ENCODE measurements at places on chromosomes 3 and 15.

DNA sequence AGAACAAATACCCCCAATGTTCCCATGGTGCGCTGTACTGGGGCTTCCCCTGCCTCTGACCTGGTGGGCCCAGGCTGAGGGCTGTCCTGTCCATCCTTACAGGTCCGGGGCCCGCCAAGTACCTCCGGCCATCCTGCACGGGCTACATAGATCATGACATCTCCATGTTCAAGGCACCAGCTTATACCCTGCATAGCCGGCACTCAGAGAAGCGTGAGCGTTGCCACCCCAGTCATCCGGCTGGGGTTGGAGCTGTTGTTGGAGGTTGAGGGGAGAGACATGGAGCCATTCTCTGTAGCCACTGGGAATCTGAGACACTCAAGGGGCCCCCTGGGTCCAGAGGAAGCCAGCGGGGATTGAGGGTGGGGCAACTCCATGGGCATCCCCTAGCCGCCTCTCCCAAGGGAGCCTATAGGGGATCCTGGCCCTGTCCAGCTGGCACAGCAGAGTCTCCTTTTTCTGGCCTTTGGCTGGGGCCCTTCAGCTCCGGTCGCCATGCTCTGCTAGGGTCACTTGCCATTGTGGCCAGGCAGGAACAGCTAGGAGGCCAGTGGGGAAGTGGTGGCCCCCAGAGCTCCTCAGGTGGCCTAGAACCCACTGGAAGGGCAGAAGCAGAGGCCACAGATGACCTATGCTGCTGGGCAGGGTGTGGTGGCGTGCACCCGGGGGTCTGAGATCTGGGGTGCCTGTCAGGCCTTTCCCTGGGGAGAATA lies 12.5 kb upstream of the CSPG4 start:
- no peak for DNase-seq

GRCh38 chr15:99998661-99999101 lies 265.4 kb upstream of the LYSMD4 start:
- no peak for DNase-seq

- no peak for DNase-seq
Observed at GRCh38 chr3:141894524-141895176, 18.2 kb downstream of the ATP1B3 start.

DNA sequence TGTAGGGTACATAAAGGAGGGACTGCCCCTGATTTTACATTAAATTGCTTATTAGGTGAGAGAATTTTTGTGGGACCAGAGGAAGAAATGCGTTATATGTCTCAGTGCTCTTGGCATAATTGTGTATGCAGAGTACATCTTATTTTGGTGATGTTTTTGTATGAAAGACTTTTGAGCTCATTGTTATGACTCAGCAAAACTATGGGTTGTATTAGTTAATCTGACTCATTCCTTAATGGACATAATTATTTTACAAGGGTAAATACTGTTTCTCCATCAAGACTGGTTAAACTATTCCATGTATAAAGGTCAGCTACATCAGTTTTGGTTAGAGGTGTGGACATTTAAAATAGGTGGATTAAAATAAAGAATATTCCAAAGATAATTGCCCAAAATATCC lies 156.8 kb downstream of the ALCAM start:
- DNase-seq: no peak

- DNase-seq: no peak
Observed at GRCh38 chr3:177565981-177566380, 368.7 kb upstream of the TBL1XR1 start.

DNA sequence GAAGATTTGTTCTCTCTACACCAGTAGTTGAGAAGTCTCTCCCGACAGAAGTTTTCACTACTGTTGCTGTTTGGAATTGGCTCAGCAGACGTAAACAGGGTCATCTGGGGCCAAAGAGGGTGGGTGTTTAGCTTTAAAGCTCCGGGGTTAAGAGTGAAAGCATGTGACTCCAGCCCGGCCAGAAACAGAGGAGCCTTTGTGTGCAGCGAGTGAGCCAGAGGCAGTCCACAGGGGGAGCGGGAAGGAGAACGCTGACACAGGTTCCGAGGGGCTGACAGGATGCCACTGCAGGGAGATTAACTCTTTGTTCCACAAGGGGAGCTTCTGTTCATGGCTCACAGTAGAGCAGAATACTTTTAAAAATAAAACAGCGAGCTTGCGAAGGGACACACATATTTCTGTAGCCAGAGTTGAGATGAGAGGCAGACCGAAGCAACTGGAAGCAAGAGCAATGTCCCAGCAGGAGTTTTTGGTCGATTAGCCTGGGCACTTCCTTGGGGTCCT lies 26.9 kb downstream of the BMF start:
- no peak for DNase-seq

- DNase-seq: peak; percentile 73
Observed at GRCh38 chr15:90530250-90531051, 728 bp downstream of the CRTC3 start.

DNA sequence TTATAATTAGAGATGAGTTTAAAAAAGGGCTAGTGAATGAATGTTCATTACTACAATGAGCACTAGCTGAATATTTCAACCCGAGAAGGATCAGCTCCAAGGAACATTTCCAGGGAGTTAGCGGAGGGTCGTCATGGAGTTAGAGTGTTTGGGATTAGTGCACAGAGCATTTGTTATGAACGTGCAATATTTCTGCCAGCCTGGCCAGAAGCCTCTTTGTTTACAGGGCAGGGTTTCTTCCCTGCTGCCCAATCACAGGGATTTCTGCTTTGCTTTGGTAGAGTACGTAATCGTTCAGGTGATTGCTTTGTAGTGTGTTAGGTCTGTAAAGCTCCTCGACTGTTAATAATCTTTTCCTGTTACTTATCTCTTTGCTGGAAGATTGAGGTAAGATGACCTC lies 5.9 kb downstream of the CGNL1 start:
- no peak for DNase-seq

GRCh38 chr3:17130956-17131355 lies 246.2 kb downstream of the PLCL2 start:
- DNase-seq: no peak

- DNase-seq: no peak
Observed at GRCh38 chr15:85024509-85025336, 43.1 kb downstream of the PDE8A start.

DNA sequence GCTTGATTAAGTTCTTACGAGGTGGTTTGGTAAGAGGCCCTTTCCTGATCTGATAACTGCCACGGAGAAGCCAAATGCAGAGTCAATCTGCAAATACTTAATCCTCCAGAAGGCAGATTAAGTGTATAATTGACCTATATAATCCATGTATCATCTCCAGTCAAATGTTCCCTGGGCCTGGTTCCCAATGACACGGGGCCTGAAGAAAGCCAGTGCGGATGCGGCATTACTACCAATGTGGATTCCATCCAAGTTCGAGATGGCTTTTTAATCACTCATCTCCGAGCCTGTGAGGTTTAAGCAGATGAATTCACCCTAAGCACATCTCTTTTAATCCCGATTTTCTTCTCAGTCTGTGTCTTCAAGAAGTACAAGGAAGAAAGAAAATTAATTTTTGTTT lies 60.0 kb upstream of the FEZF2 start:
- DNase-seq: no peak

- DNase-seq: no peak
Observed at GRCh38 chr3:19331931-19332330, 183.6 kb downstream of the KCNH8 start.

GRCh38 chr3:74787011-74787410 lies 172.6 kb upstream of the CNTN3 start:
- DNase-seq: no peak

DNA sequence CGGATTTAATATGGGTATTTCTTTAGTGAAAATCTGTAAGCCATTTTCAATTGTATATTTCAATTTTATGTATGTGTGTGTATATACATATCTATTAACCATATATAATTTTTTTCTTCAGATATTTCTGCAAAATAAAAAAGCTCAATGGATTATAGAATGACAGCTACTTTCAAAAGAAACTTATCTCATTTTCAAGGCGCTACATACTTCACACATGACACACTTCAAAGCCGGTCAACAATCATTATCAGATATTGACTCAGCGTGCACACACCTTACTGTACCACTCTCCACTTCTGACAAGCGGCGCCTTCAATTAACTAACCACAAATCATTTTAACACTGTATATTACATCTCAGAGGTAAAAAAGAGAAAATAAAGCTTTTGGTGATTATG lies 39.6 kb downstream of the ATP13A3 start:
- no peak for DNase-seq

DNA sequence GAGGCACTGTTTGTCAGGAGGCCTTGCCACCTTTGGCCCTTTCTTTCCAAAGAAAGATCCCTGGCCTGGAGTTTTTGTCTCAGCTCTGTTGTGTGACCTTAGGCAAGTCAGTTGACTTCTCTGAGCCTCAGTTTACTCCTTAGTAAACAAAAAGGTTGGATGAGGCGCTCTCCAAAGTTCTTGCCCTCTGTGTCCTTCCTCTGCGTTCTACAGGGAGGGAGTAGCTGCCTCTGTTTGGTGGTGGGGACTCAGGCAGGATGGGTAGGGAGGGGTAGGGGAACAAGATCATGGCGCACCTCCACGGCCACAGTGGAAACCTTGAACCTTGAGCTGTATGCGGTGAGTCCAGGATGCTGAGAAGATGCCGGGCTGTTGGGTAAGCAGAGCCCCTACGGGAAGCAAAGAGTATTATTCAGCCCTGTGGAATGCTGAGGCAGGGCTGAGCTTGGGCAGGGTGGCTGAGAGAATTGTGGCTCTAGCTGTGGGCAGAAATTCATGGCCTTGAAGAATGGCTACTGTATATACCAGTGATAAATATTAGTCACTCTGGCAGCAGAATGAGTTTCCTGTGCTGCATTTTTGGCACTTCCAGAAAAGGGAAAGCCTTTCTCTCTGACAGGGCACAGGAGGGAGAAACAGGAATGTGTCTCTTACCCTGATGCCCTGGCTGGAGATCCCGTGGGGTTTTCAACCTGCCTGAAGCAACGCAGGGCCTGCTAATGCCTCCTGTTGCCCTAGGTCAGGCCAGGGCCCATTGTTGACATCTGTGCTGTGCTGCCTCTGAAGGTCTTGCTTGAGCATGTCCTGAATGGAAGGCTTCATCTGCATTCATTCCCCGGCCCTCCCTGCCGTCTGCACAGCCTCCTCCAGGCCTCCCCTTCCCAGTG lies 39.9 kb downstream of the SMAD3 start:
- DNase-seq: no peak

DNA sequence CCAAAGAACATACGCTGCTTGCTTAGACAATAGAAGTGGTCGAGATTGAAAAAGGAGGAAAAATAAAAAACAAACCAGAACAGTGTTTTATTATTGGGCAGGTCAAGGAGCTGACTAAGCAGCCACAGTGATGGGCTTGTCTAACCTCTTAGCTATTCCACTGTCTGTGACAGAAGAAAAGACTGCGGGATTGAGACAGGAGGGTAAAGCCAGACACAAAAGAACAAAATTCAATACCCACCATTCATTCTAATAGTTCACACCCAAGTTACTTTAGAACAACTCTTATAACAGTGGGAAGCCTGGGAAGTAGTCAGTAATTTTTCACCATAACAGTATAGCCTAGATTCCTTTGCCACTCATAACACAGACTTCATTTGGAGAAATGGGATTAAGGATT lies 435.4 kb downstream of the MFSD1 start:
- no peak for DNase-seq

DNA sequence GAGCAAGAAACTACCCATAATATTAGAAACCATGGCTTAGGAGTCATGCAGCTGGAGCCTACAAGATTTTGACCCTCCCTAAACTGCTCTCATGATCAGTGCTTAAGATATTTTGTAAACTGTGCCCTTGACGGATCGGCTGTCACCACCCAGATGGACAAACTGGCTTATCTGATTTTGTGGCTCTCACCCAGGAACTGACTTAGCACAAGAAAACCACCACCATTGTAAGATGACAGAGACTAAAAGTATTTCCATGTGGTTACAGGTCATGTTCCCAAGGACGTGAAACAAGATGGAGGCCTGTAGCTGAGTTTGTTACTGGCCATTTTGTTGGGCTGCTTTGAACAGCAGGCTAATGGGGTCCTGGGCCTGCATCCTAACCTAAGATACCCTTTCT lies 940.9 kb downstream of the OTOL1 start:
- no peak for DNase-seq

DNA sequence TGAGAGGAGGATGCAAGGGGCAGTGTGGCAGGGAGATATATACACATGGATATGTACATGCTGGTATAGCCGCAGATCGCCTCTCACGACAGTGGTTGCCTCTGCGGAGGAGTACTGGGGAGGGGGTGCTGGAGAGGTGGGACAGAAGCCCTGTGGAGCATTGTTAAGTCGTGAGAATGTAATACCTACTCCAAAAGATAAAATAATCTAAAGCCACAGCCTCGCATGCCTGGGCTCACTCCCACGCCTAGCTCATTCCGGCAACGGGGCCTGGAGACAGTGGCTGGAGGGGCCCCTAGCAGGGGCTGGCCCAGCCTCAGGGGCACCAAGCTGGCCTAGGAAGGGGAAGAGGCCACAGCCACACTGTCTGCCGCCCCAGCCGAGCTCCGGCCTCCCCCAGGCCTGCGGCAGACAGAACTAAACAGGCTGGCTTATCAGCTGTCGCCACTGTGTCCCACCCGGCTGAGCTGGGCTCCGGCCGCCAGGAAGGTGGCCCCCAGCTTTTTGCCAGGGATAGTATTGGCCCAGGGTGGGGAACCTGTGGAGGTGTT lies 65.1 kb upstream of the LCTL start:
- no peak for DNase-seq

- DNase-seq: no peak
Observed at GRCh38 chr3:130895690-130896488, 2.0 kb downstream of the ATP2C1 start.

- DNase-seq: no peak
Observed at GRCh38 chr3:61601831-61602230, 40.5 kb downstream of the PTPRG start.

- DNase-seq: no peak
Observed at GRCh38 chr15:50235794-50236193, 29.7 kb downstream of the HDC start.

- no peak for DNase-seq
Observed at GRCh38 chr3:134846911-134847317, 51.9 kb downstream of the EPHB1 start.

DNA sequence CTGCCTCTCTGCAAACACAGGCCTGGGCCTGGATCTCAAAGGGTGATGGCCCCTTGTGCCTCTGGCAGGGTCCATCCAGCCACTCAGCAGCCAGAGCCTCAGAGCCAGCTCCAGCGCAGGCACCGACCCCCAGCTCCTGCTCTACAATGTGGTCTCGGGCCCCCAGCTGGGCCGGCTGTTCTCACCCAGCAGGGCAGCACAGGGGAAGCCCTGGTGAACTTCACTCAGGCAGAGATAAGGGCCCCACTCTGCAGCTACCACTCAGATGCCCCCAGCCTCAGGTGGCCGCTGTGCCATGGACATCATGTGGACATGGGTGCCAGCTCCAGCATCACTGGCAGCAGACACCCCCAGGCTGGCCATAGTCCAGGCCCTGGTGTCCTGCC lies 173.1 kb downstream of the TBC1D2B start:
- no peak for DNase-seq

GRCh38 chr3:134737516-134737915 lies 57.5 kb upstream of the EPHB1 start:
- no peak for DNase-seq

- DNase-seq: no peak
Observed at GRCh38 chr3:134426660-134427181, 52.5 kb upstream of the AMOTL2 start.

DNA sequence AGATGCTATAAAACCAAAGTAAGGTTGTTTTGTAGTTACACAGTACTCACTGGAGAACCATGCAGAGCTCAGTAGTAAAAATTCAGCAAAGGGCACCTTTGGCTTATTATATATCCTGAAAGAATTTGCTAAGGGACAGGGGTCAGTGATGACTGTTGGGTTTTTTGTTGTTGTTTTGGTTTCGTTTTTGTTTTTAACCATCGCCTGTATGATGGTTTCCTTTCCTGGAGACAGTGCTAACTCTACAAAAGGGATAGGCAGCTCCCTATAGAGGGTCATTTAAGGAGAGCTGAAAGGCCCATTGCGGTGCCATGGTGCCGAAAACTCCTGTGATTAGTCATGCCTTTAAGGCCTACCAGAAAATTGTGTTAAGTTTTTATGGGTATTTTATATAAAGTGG lies 118.2 kb upstream of the GOLIM4 start:
- no peak for DNase-seq
